Activated T-cell treated with anti-CD3 and anti-CD28 coated beads, Interleukin-2, amount 50 U/mL, for 72 hours (primary cell): ENCODE measurements at places on chromosomes 7 and 10. TPM values are rescaled to one million over a fixed set of nuclear protein-coding genes. Genes with fewer than 3 reads are reported as not detected.
A peak's percentile ranks its signal among the peaks of the same experiment; 100 is the strongest.

- no peaks in the 10 kb centered on the region for H3K27me3 ChIP-seq
- DNase-seq = no peak
- no peak overlapping the region for H3K4me3 ChIP-seq
- no peak overlapping the region for H3K27ac ChIP-seq
- H3K4me1 ChIP-seq = no peaks in the 10 kb centered on the region
- H3K36me3 ChIP-seq = no peaks in the 10 kb centered on the region
Measured at GRCh38 chr7:86748843-86749719, 105.4 kb downstream of the GRM3 start.

- no peak overlapping the region for H3K27ac ChIP-seq
- H3K4me3 ChIP-seq = no peak overlapping the region
- H3K27me3 ChIP-seq = no peaks in the 10 kb centered on the region
- H3K36me3 ChIP-seq = no peaks in the 10 kb centered on the region
- DNase-seq = no peak
- H3K4me1 ChIP-seq = peaks cover 14% of the 10 kb centered on the region
Measured at GRCh38 chr10:15320522-15321203, 50.4 kb downstream of the FAM171A1 start.

DNA sequence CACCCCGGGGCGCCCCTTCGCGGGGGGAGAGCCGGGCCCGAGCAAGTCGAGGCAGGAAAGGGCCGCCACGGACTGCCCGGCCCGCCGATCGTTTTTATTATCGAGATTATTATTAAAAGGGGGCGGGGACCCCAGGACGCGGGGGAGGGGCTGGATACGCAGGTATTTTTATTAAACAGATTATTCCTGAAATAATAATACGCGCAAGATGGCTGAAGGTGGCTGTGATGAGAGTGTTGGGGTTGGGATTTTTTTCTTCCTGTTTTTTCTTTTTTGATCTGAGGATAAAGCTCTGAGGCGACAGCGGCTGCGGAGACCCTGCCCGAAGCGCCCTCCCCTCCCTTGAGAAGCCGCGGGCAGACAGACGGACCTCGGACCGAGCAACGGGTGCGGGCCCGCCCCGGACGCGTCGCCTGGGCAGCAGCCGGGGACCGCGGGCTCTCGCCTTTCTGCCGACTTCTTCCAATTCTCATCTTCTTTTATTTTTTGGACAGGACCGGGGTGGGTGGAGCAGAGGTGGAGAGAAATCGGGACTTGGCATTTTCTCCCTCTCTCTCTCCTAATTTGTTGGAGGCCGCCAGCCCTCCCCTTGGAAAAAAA, 1.4 kb upstream of the TRIM8 start:
- peaks cover 9% of the 10 kb centered on the region for H3K36me3 ChIP-seq
- peaks cover 29% of the 10 kb centered on the region for H3K4me1 ChIP-seq
- peak overlapping the region; percentile 90 for H3K27ac ChIP-seq
- peak overlapping the region; percentile 94 for H3K4me3 ChIP-seq
- H3K27me3 ChIP-seq = no peaks in the 10 kb centered on the region

DNA sequence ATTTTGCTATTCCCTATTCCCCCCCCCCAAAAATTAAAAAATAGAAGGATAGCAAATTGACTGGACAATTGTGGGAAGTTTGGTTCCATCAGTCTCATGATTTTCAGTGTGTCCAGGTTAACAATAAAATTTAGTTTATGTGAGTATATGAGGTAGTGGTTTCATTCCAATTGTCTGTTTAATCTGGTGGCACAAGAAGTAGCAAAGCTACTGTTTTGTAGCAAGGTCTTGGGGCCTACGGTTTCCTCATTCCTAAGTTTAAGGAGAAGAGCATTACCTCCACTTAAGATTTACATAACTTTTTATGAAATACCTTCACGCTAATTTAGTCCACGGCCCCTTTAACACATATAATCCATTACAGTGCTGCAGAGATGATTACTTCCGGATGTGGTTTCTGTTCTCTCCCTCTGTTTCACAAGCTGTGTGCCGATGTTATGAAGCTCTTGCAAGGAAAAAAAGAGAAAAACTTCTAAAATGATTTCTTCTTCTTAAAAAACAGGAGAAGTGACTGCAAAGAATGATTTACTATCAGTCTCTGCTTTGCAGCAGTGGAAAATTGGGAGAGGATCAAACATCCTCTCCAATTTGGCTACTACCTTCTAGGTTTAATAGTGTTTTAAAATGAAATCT, 32.7 kb upstream of the NPVF start:
- peaks cover 12% of the 10 kb centered on the region for H3K27me3 ChIP-seq
- H3K36me3 ChIP-seq = no peaks in the 10 kb centered on the region
- H3K4me1 ChIP-seq = peaks cover 34% of the 10 kb centered on the region
- H3K27ac ChIP-seq = peak overlapping the region; percentile 34
- DNase-seq = peak; percentile 3
- peak overlapping the region; percentile 68 for H3K4me3 ChIP-seq

DNA sequence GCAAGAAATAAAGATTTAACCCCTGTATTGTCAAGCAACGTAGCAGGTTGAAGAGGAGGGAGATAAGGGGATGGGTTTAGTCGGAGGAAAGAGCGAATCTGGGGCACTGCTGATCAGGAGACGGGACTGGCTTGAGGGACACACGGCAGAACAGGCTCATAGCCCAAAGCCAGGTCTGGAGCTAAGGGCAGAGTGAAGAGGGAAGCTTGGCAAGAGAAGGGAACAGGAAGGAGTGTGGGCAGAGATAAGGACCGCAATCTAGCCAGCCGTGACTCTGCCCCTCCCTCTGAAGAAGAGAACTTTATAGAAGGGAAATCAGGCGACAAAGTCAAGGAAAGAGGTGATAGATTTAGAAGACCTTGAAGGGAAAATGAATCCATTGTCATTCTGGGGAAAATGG, 67.6 kb downstream of the CAV1 start:
- no peak for DNase-seq
- H3K27me3 ChIP-seq = peaks cover 51% of the 10 kb centered on the region
- peaks cover 26% of the 10 kb centered on the region for H3K4me1 ChIP-seq
- no peak overlapping the region for H3K27ac ChIP-seq
- H3K36me3 ChIP-seq = no peaks in the 10 kb centered on the region

- H3K4me1 ChIP-seq = no peaks in the 10 kb centered on the region
- no peak overlapping the region for H3K27ac ChIP-seq
- no peaks in the 10 kb centered on the region for H3K27me3 ChIP-seq
- DNase-seq = no peak
- no peak overlapping the region for H3K4me3 ChIP-seq
Measured at GRCh38 chr7:81008901-81009300, 90.0 kb upstream of the SEMA3C start.

- peaks cover 33% of the 10 kb centered on the region for H3K4me1 ChIP-seq
- H3K4me3 ChIP-seq = no peak overlapping the region
- peaks cover 4% of the 10 kb centered on the region for H3K36me3 ChIP-seq
- H3K27ac ChIP-seq = peak overlapping the region; percentile 85
Measured at GRCh38 chr7:7815395-7815794, 97.0 kb upstream of the RPA3 start.

DNA sequence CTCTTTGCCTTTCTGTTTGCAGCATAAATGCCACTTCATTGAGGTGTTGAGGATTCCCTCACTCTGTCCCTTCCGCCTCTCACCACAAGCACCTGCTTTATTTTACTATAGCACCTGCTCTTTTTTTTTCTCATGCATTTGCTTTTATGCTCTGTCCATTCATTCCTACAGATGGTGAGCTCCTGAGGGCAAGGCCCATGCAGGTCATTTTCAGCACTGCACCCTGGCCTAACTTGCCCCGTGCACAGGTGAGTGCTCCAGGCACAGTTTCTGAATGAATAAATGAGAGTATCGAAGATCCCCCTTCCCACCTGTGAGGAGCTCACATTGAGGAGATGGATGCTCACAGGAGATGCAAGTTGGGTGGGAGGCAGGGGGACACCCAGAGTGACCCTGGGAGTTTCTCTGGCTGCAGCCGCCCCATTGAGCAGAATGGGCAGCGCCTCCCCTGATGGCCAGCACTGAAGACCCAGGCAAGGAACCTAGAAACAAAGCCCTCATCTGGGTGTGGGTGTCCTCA, 1.2 kb upstream of the AKR1E2 start:
- peaks cover 2% of the 10 kb centered on the region for H3K36me3 ChIP-seq
- peaks cover 5% of the 10 kb centered on the region for H3K27me3 ChIP-seq
- H3K4me1 ChIP-seq = peaks cover 17% of the 10 kb centered on the region
- H3K27ac ChIP-seq = no peak overlapping the region
- H3K4me3 ChIP-seq = peak overlapping the region; percentile 34

Gene CHAT
- total RNA-seq = not detected

Gene SGCE
- total RNA-seq = 1.9 TPM

Gene ERVW-1
- not detected for total RNA-seq

Gene ASB10
- not detected for total RNA-seq

Gene GNAT3
- total RNA-seq = not detected

Gene MSMB
- not detected for total RNA-seq

Gene ZNF117
- total RNA-seq = 6.9 TPM

Gene GRM3
- total RNA-seq = not detected
